IPS-NIHi11 (cell line): ENCODE measurements at places on chromosomes 5 and 9.
A peak's percentile ranks its signal among the peaks of the same experiment; 100 is the strongest.

GRCh38 chr5:133225671-133226152 is 173.9 kb downstream of the HSPA4 start:
- DNase-seq, result no peak

- DNase-seq, result no peak
These were observed 10.3 kb downstream of the SEMA6A start for GRCh38 chr5:116564312-116564711.

DNA sequence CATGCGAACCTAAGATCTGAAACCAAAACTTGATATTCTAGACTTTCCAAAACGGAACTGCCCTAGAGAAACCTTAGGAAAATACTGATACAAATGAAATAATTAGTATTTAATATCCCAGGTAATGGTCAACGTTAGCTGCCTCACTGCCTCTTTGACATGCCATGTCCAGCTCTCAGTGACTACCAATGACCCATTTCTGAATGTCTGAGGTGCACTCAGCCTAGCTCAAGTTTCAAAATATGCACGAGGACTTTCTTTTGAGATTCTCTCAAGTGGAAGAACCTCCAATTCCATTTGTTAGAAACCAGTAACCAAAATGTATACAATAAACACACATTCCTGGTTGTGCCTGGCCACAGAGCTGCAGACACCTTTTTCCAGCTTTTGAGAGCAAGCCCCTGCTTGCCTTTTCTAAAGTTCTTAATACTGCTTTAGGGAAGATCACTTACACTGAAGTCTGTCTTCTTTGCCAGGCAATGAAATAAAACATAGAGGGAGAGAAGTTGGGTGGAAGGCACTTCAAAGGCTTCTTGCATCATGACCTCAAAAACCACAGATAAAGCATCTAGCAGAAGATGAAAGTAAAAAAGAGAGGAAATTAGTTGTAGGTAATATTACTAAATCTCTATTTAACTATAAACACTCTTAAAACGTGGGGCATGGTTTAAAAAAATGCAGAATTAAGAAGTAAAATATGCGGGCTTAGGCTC is 87.9 kb downstream of the MRPS27 start:
- DNase-seq, result no peak

DNA sequence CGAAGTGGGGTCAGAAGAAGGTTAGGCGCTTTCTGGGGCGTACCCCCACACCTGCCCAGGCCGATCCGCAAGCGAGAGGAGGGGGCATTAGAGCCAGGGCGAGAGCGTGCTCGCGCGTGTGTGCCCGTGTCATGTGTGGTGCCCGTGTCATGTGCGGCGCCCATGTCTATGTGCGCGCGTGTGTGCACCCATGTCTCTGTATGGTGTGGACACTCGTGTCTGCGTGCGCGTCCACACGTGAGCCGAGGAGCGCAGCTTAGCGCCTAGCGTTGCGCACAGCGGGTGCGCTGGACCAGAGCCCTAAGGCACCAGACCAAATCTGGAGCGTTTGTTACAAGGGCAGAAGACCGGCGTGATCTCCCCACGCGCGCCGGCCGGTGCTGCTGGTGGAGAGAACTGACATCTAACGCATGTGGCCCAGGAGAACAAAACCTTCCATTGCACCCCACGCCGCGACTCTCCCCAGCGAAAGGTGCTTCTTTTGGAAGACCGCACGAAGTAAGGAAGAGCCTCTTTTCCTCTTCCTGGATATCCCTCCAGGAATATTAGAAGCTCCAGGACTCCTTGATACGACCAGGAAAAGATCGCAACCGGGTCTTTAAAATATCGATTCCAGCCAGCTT is 644 bp downstream of the NIM1K start:
- no peak for DNase-seq

DNA sequence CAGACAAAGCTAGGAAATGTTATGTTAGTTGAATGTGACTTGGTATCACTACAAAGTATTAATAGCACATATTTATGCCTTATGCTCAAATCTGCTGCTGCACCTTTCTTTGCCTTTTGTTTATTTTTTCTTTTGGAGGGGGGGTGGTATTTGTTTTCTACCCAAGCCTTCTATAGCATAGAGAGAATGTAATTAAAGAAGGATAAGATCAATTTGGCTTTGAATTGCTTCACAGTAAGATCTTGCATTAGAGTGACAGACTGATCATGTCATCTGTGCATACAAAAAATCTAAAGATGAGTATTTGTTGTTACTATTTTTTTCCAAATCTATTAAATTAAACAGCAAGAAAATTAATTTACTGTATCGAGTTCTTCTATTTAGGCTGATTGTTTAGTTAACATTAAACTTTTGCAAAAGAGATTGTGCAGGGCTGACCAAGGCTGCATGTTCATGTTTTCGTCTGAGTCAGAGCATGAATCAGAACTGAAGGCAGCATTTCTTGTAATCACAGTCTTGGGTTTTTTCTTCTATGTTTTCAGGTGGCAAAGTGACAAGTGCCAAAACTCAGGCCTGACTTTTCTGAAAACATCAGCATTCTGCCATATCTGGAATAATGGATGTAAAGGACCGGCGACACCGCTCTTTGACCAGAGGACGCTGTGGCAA is 1007.1 kb upstream of the WWC1 start:
- DNase-seq, result no peak

DNA sequence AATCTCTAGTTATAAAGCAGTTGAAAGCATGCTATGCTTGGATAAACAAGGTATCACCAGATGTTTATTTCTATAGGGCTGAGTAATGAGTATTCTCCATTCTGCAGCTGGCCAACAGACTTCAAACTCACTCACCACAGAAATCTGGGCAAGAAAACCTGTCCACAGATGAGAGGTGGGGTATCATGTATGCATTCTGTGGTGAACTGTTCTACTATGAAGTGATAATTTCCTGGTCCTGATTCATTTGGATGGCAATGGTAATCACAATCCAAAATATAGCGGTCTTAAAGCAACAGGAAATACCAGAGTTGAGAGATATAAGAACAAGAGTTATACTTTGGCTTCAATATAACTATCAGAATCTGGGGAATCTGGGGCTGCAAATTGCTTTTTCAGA is 65.9 kb upstream of the EFNA5 start:
- no peak for DNase-seq

GRCh38 chr5:94761055-94761454 is 142.6 kb downstream of the SLF1 start:
- no peak for DNase-seq

DNA sequence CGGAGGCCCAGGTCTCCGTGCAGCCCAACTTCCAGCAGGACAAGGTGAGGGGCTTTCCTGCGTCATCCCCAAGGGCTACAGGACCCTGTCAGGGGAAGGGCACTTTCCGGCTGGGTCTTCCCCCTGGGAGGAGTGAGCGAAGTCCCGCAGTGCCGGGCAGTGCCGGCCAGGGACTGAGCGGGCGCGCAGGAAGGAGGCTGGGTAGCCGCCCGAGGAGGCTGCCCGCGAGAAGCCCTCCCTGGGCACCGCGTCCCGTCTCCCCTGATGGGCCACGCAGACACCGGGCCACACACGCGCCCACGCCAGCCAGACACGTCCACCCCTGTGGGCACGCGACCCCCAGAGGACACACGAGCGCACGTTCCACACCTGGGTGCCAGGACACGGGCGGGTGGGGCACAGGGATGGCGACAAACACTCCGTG is 357 bp downstream of the PTGDS start:
- DNase-seq, result no peak

GRCh38 chr9:116320290-116320689 is 166.7 kb downstream of the PAPPA start:
- DNase-seq, result no peak

DNA sequence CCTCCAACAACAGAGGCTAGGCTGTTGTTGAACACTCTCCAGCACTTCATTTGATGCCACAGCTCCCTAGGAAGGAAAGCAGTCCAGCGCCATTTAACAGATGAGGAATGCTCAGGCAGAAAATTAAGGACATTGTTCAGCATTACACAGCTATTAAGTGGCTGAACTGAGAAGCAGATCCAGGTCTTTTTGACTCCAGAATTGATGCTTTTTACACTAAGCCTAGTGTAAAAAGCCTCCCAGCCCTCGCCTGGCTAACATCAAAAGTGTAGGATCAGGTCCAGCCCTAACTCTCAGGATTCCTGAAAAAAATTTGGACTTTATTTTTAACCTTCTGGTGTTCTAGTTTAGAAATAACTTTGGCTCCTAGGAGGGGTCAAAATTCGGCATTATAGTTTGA is 106.4 kb upstream of the SMC5 start:
- DNase-seq, result no peak

DNA sequence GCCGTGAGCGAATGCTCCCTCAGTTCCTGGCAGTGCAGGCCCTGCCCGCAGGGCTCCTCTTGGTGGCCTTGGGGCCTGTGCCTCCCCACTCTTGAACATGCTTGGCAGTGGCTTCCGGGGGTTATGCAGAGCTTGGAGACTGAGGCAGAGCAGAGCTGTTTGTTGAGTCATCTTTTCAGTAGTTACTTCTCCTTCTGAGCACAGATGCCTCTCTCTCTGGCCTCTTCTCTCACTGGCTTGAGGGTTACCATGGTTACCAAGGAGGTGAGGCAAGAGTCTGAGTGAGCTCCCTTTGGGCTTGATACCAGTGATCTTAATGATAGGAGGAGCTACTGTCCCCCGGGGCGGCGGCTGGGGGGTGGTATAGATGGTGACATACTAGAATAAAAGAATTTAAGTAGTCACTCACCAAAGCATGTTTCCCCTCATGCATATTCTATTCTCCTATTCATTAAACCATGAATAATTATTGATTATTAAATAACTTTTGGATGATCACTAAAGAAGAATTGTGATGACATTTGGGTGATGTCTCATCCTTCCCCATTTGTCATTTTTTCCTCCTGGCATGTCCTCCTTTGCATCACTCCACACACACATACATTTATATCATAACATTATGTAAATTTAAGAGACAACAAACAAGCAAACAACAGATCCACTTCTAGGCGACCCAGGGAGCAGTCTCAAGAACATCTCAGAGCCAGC is 111.1 kb downstream of the ARHGAP26 start:
- DNase-seq, result peak; percentile 67

DNA sequence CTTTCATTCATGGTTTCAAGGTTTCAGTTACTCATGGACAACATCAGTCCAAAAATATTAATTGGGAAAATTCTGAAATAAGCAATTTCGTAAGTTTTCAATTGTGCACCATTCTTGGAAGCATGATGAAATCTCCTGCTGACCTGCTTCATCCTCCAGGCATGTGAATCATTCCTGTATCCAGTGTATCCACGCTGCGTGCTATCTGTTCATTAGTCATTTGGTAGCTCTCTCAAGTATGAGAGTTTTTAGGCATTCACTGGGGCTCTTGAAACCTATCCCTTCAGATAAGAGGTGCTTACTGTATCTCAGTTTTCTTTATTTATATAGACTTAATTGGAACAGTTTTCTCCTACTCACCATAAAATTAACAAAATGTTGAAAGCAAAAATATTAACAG is 293.0 kb downstream of the CDH12 start:
- no peak for DNase-seq

- no peak for DNase-seq
These were observed 217.2 kb upstream of the DAPK1 start for GRCh38 chr9:87280421-87280820.

GRCh38 chr5:170747357-170747756 is 36.2 kb upstream of the GABRP start:
- DNase-seq, result no peak

GRCh38 chr9:26057050-26057449 is 378.8 kb upstream of the TUSC1 start:
- no peak for DNase-seq

DNA sequence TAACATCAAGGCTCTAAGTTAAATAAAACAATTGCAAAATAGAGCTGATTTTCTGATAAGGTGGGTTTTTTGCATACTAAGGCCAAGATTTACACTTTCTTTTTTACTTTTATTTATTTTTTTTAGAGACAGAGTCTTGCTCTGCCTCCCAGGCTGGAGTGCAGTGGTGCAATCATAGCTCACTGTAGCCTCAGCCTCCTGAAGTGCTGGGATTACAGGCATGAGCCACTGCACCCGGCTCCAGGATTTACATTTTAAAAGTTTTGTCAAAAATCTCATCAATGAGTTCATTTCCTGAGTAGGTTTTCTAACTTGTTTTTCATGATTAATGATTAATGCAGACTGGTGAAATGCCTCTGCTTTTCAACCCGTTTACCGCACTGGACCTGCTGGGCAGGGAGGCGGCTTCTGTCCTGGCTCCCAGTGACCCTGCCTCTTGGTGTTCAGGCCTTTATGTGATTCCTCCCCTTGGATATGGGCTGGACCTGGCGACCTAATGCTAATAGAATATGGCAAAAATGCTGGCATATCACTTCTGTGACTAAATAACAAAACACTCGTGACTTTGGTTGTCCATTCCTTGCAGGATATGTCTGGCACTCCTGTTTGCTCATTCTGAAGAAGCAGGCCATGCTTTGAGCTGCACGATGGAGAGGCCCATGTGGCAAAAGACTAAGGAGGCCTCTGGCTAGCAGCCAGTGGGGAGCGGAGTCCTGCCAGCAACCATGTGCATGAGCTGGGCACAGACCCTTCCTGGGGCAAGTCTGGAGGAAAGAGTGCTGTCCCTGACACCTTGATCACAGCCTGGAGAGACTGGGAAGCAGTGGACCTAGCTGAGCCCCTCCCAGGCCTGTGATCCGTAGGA is 72.2 kb upstream of the PTCH1 start:
- no peak for DNase-seq

GRCh38 chr5:1343315-1343751 is 1.6 kb downstream of the CLPTM1L start:
- DNase-seq, result no peak

DNA sequence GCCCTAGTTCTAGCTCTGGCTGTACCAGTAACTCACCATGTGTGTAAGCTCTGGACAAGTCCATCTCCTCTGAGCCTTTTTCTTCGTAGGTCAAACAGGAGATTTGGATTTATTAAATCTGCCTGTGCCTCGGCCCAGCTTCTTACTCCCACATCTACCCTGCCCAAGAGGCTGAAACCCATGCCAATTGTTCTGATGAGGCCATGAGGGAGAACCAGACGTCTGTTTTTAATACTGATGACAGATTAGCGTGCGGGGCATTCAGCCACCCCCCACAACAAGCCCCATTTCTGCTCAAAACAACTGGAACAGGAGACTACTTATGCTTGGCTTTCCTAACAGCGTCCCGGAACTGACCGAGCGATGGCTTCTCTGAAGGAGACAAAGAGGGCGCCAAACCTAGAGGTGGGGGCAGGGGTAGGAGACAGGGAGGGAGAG is 81.2 kb upstream of the TRIM32 start:
- DNase-seq, result no peak

GRCh38 chr5:111432883-111433536 is 79.3 kb downstream of the STARD4 start:
- no peak for DNase-seq

DNA sequence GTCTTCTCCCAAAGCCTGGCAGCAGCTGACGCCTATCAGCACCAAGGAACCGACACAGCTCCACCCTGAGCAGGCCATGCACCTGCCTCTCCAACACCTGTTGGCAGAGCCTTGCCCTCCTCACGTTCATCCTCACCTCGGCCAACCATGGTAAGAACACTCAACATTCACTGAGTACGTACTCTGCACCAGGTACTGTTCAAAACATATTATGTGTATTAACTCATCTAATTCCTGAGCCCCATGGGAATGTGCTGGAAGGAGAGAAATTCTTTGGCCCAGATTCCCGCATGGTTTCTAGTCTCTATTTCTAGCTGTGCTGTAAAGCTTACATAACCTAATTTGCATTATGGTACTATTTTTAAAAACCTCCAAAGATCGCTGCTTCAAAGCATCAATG is 86.1 kb downstream of the GPR21 start:
- DNase-seq, result no peak

GRCh38 chr9:17962747-17963146 is 383.9 kb downstream of the SH3GL2 start:
- DNase-seq, result no peak

- no peak for DNase-seq
These were observed 60.3 kb upstream of the NEK6 start for GRCh38 chr9:124197177-124198095.
